ENCODE measurements at places on chromosomes 5 and 9.

- no peak for DNase-seq
Observed at GRCh38 chr9:109468927-109469326, 29.2 kb downstream of the PTPN3 start.

DNA sequence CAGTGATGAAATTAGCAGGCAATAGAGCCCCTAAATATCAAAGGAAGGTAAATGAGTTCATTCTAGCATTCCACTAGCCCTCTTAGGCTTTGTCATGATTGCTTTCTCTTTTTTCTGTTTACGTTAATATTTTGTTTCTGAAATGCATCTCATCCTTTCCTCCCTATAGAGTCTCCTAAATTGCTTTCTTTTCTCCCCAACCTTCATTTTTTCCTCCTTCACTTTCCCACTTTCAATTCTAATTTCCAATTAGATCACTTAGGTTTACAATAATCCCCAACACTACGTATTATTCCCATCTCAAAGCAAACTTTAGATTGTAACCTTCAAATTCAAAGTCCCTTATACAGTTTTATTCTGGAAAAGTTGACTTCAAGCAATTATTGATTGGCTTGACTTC lies 559.3 kb downstream of the RAB3C start:
- no peak for DNase-seq

GRCh38 chr9:77996696-77997095 lies 34.9 kb downstream of the GNAQ start:
- DNase-seq: no peak

DNA sequence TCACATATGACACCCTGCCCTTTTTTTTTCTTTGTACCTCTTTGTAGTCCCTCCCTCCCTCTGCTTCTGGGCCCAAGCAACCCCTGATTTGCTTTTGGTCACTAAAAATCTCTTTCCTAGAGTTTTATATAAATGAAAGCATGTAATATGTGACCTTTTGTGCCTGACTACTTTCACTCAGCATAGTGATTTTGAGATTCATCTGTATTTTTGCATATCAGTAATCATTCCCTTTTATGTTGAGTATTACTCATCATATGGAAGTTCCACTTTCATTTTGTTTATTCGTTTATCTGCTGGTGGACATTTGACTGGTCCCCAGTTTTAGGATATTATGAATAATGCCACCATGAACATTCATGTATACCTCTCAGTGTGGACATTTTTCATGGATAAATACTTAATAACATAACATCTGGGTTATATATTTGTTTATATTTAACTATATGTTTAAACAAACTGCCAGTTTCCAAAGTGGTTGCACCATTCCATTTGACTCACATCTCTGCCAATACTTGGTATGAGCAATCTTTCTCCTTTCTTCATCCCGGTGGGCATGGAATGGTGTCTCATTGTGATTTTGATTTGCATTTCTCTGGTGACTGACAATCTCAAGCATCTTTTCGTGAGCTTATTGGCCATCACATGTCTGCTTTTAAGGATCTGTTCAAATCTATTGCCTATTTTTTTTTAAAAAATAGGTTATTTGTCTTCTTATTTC lies 115.7 kb upstream of the S1PR3 start:
- DNase-seq: no peak

GRCh38 chr5:103624675-103625074 lies 62.1 kb upstream of the NUDT12 start:
- DNase-seq: no peak

DNA sequence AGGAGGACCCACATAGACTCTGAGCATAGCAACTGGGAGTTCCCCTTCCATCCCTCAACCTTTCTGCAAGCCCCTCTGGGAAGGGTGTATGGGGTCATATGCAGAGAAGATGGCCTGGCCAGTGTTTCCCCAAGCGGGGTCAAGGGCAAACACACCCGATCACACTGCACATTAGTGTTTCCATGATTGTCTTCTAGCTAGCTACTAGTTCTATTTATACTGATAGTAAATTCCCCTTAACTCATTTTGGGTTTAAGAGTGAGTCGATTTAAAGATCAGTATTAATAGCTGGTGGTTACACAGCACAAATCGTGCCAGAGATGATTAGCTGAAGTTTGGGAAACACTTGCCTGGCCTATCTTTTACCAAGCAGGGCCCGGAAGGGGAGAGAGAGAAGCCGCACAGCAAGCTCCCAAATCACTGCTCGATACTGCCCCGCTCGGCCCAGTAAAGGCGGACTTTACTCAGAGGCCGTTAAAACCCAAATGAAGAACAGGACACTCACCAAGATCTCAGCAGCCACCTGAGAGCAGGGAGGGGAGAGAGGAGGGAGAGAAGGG lies 29.4 kb upstream of the TNIP1 start:
- DNase-seq: no peak

- DNase-seq: no peak
Observed at GRCh38 chr5:180643191-180643851, 6.1 kb downstream of the FLT4 start.

GRCh38 chr5:36739751-36740221 lies 133.4 kb downstream of the SLC1A3 start:
- no peak for DNase-seq

GRCh38 chr5:170426149-170426767 lies 37.1 kb upstream of the KCNMB1 start:
- DNase-seq: no peak

GRCh38 chr5:96861076-96861475 lies 15.2 kb upstream of the ERAP2 start:
- DNase-seq: no peak

- peak; percentile 85 for DNase-seq
Observed at GRCh38 chr9:124810663-124811355, 33.9 kb downstream of the OLFML2A start.

GRCh38 chr9:124771867-124772679 lies 962 bp upstream of the NR6A1 start:
- DNase-seq: peak; percentile 85

- DNase-seq: no peak
Observed at GRCh38 chr5:174736331-174736721, 11.9 kb downstream of the MSX2 start.

- DNase-seq: no peak
Observed at GRCh38 chr9:121365564-121365963, 4.5 kb downstream of the STOM start.

DNA sequence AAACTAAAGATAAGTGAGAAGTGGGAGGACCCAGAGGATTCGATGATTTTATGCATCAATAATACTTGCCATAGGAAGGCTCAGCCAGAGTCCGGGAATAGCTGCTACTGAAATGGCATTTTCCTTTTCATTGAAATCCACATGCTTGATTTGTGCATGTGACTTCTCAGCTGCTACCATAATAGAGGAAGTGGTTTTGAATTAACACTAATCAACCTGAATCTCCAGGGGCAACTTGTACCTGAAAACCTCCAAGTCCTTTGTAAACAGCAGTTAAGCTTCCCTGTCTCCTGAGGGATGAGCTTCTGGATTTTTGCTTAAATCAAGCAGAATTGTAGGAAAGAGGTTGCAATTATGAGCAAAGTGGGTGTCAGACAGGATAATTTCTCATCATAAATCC lies 124.9 kb downstream of the PPP2R2B start:
- DNase-seq: no peak

DNA sequence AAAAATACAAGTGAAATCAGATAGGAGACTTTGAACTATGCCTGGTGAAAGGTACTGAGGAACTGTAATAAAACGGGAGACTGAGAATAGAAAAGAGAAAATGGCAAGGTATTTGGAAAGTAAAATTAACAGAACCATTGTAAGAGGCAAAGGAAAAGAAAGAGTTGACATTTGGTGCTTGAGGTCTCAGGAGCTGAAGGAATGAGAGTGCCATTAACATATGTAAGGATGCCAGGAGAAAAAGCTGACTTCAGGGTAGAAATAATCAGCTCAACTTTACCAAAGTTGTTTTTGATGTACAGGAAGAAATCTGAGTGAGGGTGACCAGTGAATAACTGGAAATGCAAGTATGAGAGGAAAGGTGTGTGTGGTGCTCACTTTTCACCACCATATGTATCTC lies 69.4 kb downstream of the TMEM167A start:
- DNase-seq: no peak

DNA sequence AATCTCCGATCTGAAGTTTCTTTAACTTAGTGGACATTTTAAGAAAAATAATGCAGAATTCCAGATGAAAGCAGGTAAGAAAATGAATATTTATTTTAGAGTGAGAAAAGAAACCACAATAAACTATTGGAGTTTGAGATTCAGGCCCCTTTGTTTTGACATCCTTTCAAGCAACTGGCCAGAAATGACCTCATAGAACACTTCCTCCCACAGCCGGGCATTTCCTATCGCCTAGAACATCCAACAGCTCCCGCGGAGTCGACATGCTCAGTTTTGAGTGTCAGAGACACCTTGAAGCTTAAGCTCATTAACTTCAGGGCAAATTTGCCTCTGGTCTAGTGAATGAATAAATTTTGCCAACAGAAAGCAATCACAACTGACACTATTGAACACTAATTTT lies 369.2 kb downstream of the TLE4 start:
- DNase-seq: no peak

GRCh38 chr5:168023191-168023590 lies 268.3 kb upstream of the WWC1 start:
- peak; percentile 84 for DNase-seq

- no peak for DNase-seq
Observed at GRCh38 chr5:68484307-68485068, 268.9 kb downstream of the PIK3R1 start.

GRCh38 chr5:130706696-130707095 lies 458.4 kb downstream of the HINT1 start:
- DNase-seq: no peak

DNA sequence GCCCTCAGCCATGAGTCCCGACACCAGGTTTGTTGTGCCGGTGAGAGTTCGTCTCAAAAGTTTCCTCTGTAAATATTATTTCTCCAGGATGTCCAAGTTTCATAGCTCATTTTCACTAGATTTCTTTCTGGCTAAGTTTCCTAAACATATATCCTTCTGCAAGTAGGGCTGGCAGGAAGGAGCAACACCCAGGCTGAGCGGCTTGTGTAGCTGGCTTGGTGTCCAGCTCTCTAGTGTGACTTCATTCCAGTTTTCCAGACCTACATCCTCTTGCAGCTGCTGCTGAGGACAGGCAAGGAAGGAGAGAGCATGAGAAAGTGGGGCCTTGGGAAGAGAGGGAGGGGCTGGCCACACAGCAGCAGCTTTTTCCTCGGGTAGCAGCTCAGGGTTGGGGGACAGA lies 80.3 kb downstream of the FGF1 start:
- DNase-seq: peak; percentile 90

DNA sequence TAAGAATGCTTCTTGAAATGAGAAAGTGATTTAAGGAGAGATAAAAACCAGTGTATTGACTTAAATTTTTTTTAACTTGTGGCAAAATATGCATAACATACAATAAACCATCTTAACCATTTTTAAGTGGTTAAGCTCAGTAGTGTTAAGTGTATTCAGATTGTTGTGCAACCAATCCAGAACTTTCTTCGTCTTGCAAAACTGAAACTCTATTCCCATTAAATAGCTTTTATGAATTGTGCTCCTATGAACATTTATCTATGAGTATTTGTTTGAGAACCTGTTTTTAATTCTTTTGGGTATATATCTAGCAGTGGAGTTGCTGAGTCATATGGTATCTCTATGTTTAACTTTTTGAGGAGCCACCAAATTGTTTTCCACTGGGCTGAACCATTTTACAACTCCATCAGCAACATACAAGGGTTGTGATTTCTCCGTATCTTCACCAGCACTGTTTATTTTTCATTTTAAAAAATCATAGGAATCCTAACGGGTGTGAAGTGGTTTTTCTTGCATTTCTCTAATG lies 76.6 kb upstream of the ACTBL2 start:
- no peak for DNase-seq

- DNase-seq: no peak
Observed at GRCh38 chr5:24609706-24610105, 35.1 kb downstream of the CDH10 start.

GRCh38 chr9:127880143-127880542 lies 2.7 kb upstream of the AK1 start:
- DNase-seq: no peak

DNA sequence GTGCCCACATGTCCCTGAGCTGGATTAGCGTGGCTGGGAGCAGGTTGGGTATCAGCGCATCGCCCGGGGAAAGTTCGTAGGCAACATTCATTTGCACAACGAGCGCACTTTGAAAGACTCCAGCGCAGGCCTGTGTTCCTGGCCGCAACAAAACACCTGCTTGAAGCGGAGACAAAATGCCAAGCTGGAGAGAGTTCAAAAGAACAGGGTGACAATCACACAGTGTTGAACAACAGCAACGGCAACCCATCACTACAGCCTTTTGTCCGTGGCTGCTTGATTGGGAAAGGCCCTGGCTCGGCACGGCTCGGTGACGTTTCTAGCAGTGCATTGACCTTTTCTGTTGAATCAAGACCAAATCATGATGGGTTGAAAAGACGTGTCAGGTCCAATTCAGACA lies 336.3 kb downstream of the IRX1 start:
- no peak for DNase-seq

DNA sequence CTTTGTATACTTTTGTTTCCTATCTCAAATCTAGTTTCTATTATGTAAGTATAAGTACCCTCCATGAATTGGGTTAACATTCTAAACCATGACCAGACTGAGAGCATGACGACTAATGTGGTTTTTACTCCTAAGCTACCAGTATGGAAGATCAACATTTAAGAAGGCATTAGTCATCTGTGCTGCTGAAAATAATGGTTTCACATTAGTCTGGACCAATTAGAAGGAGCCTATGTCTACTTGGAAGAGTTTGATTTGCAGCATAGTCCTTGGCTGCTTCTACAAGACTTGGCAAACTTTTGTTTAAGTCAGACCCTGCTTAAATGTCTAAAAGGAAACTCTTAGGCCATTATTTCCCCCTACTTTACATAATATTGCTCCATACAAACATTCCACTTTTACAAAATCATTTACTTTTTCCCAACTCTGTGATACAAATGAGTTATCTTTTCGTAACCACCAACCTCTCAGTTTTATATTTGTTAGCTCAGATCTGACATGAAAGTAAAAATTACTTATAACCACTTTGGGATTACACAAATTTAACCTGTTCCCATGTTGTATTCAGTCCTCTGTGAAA lies 186.7 kb downstream of the COMMD10 start:
- DNase-seq: no peak

DNA sequence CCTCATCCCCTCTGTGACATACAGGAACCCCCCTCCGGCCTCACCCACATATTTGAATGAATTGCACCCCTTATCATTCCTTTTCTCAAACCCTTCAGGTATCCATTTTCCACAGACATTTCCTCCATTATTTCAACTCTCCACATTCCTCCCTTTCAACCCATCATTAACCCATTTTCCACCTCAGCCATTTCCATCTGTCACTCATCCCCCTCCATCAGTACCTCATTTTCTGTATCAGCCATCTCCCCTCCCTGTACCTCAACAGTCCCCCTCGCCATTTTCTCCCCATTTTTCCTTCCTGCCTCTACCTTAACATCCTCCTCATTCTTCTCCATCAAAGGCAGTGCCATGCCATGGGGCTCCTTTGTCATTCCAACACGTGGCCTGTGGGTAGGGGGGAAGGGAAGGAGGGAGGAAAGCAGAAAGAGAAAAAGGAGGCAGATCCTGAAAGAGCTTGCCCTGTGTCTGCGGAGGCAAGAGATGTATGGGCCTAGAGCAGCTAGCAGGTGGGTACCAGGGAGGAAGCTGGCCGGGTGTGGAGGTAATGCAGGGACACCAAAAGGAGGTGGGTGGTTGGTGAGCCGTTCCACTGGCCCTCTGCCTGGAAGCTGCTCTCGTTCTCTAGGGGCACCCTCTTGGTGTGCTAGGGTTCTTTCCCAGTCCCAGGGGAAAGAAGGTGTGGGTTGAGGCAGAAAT lies 1.5 kb downstream of the DNAJB5 start:
- DNase-seq: no peak

- DNase-seq: no peak
Observed at GRCh38 chr5:35430381-35431162, 187.1 kb upstream of the SPEF2 start.
